ENCODE measurements at places on chromosomes 2 and 18.

DNA sequence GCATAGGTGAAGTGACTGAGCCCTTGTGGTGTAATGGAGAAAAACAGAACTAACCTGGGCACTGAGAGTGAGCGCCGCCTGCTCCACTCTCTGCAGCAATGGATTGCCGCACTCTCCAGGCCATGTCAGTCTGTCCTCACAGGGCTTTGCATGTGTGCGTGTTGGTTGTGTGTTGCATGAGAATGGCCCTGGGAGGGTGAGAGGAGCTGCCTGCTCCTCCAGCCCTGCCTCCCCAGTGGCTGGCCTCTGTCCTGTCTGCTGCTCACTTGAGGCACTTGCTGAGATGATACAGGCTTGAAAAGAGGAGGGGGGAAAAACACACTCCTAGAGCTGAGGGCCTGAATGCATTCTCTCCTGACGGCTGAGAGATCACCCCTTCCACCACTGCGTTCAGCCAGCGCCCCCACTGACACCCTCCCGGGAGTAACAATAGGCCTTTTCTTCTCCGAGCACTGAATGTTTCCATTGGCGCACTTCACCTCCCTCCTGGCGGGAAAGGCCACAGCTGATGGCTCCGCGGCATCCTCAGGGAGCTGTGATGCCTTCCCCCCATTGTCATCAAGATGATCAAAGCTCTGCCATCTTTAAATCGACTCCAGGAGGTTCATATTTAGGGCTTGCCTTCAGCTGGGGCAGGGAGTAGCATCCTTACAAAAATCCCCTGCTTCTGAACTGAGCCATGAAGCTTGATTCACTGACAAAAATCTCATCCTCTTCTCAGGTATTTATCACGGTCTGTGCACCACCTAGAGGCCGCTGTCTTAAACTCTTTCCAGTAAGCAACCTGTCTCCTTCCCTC, 49.9 kb upstream of the DAPL1 start:
- no peak for DNase-seq
- no peak overlapping the region for H3K4me3 ChIP-seq
- H3K36me3 ChIP-seq = no peaks in the 10 kb centered on the region
- peaks cover 64% of the 10 kb centered on the region for H3K27me3 ChIP-seq

GRCh38 chr2:125168442-125168841, 1143.4 kb downstream of the CNTNAP5 start:
- no peaks in the 10 kb centered on the region for H3K4me1 ChIP-seq
- H3K27me3 ChIP-seq = no peaks in the 10 kb centered on the region
- DNase-seq = no peak
- no peak overlapping the region for H3K27ac ChIP-seq

GRCh38 chr18:56565551-56566345, 72.6 kb downstream of the TXNL1 start:
- H3K36me3 ChIP-seq = peaks cover 2% of the 10 kb centered on the region
- H3K4me3 ChIP-seq = no peak overlapping the region
- no peak for DNase-seq
- H3K27me3 ChIP-seq = peaks cover 8% of the 10 kb centered on the region

- peaks cover 32% of the 10 kb centered on the region for H3K27me3 ChIP-seq
- H3K36me3 ChIP-seq = peaks cover 5% of the 10 kb centered on the region
- peaks cover 18% of the 10 kb centered on the region for H3K4me1 ChIP-seq
- peak overlapping the region; percentile 52 for H3K4me3 ChIP-seq
- DNase-seq = no peak
Observed at GRCh38 chr2:219595256-219595655, 2.4 kb upstream of the STK11IP start.

GRCh38 chr18:34364699-34365098, 140.0 kb upstream of the NOL4 start:
- no peak overlapping the region for H3K27ac ChIP-seq
- no peak overlapping the region for H3K4me3 ChIP-seq
- no peaks in the 10 kb centered on the region for H3K36me3 ChIP-seq

DNA sequence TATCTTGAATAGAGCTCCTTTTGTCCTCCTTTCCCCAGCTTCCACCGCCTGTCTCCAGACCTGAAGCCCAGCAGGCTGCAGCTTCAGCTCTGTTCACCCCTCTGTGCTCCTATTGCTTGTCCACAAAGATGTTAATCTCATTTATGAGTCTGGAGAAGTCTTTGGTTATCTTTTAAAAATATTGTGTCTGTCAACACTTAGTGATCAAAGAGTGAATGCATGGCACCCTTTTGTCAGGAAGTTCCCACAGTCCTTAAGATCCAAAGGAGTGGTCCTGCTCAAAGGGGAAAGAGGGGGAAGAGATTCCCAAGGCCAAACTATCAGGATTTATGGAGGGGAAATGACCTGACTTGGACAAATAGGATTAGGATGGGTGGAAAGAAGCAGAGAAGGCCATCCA, 118.9 kb downstream of the ACAA2 start:
- no peaks in the 10 kb centered on the region for H3K27me3 ChIP-seq
- H3K4me1 ChIP-seq = peaks cover 14% of the 10 kb centered on the region
- DNase-seq = no peak
- no peaks in the 10 kb centered on the region for H3K36me3 ChIP-seq
- no peak overlapping the region for H3K4me3 ChIP-seq

- H3K27ac ChIP-seq = no peak overlapping the region
- no peaks in the 10 kb centered on the region for H3K27me3 ChIP-seq
- no peaks in the 10 kb centered on the region for H3K4me1 ChIP-seq
- H3K4me3 ChIP-seq = no peak overlapping the region
- no peak for DNase-seq
- no peaks in the 10 kb centered on the region for H3K36me3 ChIP-seq
Observed at GRCh38 chr2:13354031-13354430, 637.3 kb downstream of the TRIB2 start.

GRCh38 chr2:30622452-30622851, 175.4 kb downstream of the LCLAT1 start:
- H3K27ac ChIP-seq = no peak overlapping the region
- H3K36me3 ChIP-seq = peaks cover 5% of the 10 kb centered on the region
- no peaks in the 10 kb centered on the region for H3K4me1 ChIP-seq
- no peak for DNase-seq
- H3K27me3 ChIP-seq = no peaks in the 10 kb centered on the region
- H3K4me3 ChIP-seq = no peak overlapping the region

- H3K4me1 ChIP-seq = no peaks in the 10 kb centered on the region
- H3K36me3 ChIP-seq = no peaks in the 10 kb centered on the region
- H3K27me3 ChIP-seq = peaks cover 62% of the 10 kb centered on the region
- DNase-seq = no peak
- no peak overlapping the region for H3K4me3 ChIP-seq
Observed at GRCh38 chr18:3703732-3704176, 253.8 kb downstream of the TGIF1 start.

GRCh38 chr18:23838801-23839366, 149.6 kb downstream of the LAMA3 start:
- H3K4me3 ChIP-seq = no peak overlapping the region
- DNase-seq = no peak
- no peaks in the 10 kb centered on the region for H3K4me1 ChIP-seq
- H3K27me3 ChIP-seq = no peaks in the 10 kb centered on the region
- no peak overlapping the region for H3K27ac ChIP-seq

DNA sequence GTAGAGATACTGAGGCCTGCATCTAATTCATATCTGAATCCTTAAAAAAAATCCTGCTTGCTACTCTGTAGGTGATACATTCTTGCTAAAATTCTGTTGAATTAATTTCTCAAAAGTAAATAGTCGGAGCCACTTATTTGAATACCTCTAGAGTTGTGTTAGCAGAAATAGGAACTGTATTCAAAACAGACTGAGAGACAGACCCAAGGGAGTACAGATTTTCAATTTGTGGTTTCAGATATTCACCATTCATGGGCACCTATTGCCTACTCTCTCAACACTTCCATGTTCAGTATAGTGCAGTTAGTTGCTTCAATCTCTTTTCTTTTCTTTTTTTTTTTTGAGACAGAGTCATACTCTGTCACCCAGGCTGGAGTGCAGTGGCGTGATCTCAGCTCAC, 46.6 kb upstream of the CTLA4 start:
- peaks cover 2% of the 10 kb centered on the region for H3K36me3 ChIP-seq
- H3K4me1 ChIP-seq = peaks cover 16% of the 10 kb centered on the region
- no peak overlapping the region for H3K27ac ChIP-seq
- no peak for DNase-seq

GRCh38 chr2:163943403-163944346, 207.9 kb upstream of the FIGN start:
- no peak for DNase-seq
- H3K4me3 ChIP-seq = no peak overlapping the region
- no peaks in the 10 kb centered on the region for H3K4me1 ChIP-seq
- no peaks in the 10 kb centered on the region for H3K27me3 ChIP-seq

GRCh38 chr2:215654148-215654819, 218.4 kb upstream of the FN1 start:
- H3K27me3 ChIP-seq = peaks cover 13% of the 10 kb centered on the region
- no peak for DNase-seq
- H3K36me3 ChIP-seq = no peaks in the 10 kb centered on the region
- no peaks in the 10 kb centered on the region for H3K4me1 ChIP-seq
- H3K27ac ChIP-seq = no peak overlapping the region

DNA sequence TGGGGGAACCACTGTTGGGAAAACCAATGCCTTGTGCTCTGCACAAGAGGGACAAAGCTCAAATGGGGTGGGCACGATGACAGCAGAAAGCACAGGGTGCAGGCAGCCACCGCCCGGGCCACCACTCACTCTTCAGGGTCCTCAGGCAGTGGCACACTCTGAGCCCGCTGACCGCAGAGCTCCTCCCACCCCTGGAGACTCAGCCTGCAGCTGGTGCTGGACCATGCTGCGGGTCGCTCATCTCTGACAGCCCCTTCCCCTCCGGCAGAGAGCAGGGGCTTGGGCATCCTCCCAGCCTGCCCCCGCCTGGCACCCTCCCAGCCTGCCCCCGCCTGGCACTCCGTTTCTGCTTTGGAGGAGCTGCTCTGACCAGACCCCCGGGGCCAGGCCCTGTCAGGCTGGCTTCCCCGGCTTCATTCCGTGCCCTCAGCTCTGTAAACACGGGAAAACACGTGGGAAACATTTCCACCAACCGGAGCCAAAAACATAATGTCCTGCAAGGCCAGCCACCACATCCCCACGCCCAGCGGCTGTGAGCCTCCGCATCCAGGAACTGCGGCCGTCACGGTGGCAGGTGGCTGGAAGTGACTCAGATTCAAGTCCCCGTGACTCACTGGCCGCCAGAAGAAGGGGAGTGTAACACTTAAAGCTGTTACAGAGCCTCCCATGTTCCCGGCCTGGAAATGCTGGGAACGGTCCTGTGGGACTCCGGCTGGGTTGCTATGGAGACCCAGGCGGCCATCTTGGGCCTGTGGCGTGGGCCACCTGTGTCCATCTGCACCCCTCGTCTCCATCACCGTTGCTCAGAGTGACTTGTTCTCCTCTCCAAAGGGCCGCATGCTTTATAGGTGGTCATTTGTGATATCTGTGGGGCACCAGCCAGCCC, 6.8 kb upstream of the SNED1 start:
- no peak overlapping the region for H3K27ac ChIP-seq
- H3K27me3 ChIP-seq = peaks cover 15% of the 10 kb centered on the region
- H3K36me3 ChIP-seq = no peaks in the 10 kb centered on the region
- H3K4me1 ChIP-seq = peaks cover 5% of the 10 kb centered on the region
- no peak overlapping the region for H3K4me3 ChIP-seq

GRCh38 chr2:47302308-47302707, 100.6 kb upstream of the MSH2 start:
- DNase-seq = no peak
- no peak overlapping the region for H3K27ac ChIP-seq
- no peak overlapping the region for H3K4me3 ChIP-seq
- peaks cover 12% of the 10 kb centered on the region for H3K4me1 ChIP-seq
- H3K36me3 ChIP-seq = no peaks in the 10 kb centered on the region

- peak within 1 kb of the TSS; percentile 63 for H3K27ac ChIP-seq
- peaks cover 7% of the 10 kb centered on the region for H3K36me3 ChIP-seq
- peaks cover 18% of the 10 kb centered on the region for H3K4me1 ChIP-seq
- peak within 1 kb of the TSS; percentile 75 for H3K4me3 ChIP-seq
- DNase-seq = no peak
- no peaks in the 10 kb centered on the region for H3K27me3 ChIP-seq
Observed at GRCh38 chr18:69947361-69948133, at the start of gene CD226. Gene CD226 (minus strand): TSS chr18:69947873. CDS start chr18:69947406, 467 bp downstream.

DNA sequence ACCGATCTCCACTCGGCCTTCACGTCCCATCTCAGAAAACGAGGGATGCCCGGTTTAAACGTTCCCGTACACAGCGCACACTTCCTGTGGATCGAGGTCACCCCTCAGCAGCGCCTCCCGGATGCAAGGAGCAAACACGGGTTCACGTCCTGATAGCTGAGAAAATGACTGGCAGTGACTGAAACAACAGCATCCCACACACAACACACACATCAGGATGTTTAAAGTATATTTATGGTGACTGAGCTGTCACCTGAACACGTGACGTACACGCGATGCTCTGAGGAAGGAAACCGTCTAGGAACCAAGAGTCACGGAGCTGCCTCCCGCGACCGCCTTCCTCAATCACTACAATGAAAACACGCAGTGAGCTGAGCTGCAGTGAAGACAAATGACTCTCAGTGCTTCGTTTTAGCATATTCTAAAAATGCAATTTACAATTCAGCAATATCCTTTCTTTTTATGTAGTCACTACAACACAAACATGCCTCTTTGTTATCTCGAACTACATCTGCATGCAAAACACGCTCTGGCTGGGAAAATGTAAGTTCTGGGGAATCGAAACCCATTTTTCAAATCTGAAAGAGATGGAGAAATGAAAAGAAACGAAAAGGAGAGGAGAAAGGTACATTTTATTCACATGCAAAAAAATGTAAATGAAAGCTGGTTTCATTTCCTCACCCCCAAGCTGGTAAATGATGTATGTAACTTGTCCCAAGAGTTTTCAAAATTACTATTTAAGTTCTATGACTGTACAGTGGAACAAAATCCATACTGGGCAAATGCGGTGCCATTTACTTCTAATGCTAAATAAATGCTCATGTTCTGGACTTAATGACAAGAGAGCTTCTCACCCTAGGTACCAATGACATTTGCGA, 19.8 kb downstream of the HDAC4 start:
- peaks cover 37% of the 10 kb centered on the region for H3K4me1 ChIP-seq
- peak; percentile 59 for DNase-seq
- peak overlapping the region; percentile 91 for H3K27ac ChIP-seq
- H3K4me3 ChIP-seq = peak overlapping the region; percentile 80

DNA sequence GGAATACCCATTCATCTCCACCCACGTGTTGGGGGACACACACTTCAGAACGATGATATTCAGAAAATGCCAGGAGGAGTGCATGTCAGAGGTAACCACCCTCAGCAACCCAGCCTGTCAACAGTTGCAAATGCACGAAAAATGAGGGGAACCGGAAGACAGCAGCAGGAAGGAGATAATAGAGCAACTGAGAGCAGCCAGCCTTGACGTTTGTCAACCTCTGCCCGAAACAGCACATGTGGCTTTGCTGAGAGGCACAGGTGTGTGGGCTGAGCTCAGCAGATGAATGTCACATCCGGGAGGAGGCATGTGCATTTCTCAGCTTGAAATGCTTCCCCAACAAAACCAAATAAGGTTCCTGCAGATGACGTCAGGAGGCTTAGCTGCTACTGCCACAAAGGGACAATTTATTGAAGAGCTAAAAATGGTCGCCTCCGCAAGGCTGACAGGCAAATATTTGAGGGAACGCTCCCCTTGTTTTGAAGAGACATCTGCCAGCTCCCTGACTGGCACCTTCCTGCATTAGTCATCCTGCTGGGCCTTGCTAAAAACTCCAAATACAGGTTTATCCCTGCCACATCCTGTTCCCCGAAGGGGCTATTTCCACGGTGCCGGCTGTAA, 419.0 kb downstream of the NBAS start:
- peak overlapping the region; percentile 10 for H3K4me3 ChIP-seq
- peak; percentile 22 for DNase-seq
- no peaks in the 10 kb centered on the region for H3K27me3 ChIP-seq
- peaks cover 21% of the 10 kb centered on the region for H3K4me1 ChIP-seq
- H3K36me3 ChIP-seq = peaks cover 3% of the 10 kb centered on the region

Measured in central memory CD8-positive, alpha-beta T cell (primary cell).